ENCODE measurements at places on chromosomes 2 and 18.

- DNase-seq, result no peak
Observed at GRCh38 chr18:52190631-52191030, 149.4 kb upstream of the DCC start.

DNA sequence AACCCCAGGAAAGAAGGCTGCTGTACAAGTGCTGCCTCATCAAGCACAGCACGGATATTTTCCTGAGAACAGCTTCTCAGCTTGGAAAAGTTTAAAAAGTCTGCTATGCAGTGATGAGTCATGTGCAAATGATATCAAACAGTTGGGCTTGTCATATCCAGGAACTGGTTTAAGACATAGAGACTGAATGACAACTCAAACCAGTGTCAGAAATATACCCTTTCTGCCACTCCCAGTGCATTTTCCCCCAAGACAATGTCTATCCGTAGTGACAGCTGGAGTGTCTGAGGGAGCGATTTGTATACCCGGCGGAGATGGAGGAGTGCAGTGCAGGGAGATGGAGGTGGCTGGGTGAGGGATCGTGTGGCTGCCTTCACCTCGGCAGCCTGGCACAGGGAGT, 28.2 kb downstream of the SOX11 start:
- no peak for DNase-seq

DNA sequence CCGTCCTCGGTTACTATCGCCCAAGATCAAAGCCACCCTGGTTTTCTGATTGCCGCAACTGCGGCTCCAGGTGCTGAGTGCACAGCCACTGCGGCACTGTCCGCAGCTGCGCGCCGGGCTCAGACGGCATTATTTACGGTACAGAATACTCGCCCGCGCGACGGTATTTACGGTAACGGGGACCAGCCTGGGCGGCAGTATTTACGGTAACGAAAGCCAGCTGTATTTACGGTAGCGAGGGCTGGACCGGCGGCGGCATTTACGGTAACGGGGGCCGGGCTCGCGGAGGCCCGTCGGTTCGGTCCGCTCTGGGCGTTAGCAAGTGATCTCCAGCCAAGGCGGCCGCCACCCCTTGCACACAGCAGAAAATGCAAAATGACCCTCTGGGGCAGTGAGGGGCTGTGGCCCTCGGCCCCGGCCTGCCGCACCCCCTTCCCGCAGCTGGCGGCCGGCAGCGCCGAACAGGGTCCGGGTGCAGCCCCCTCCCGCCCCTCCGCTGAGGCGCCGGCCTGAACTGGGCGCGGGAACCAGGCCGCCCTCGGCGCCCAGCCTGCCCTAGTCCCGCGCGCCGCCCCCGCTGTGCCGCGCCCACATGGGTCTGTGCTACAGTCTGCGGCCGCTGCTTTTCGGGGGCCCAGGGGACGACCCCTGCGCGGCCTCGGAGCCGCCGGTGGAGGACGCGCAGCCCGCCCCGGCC, at the start of gene GNAL:
Gene GNAL (plus strand): TSS at position 293 of the 697 bp plus-strand sequence. CDS start 300 bp downstream, at position 593.
- DNase-seq, result no peak

DNA sequence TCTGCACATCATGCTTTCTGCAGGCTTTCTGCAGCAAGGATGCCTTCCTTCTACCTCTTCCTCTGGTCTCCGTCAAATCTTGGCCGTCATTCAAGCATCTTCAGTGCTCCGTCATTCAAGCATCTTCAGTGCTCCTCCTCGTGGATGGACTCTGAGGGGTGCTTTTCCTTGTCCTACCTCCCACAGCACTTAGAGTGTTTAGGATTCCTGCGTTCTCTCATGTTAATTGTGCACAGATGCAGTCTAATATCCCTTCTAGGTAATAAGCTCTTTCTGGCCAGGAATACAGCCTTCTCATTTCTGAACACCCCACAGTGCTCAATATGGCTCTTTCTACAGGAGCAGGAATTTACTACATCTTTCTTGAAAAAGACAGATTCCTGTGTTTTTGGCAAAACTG, 59.8 kb downstream of the ZNF236 start:
- DNase-seq, result no peak

- DNase-seq, result no peak
Observed at GRCh38 chr2:136060416-136060815, 57.5 kb downstream of the CXCR4 start.

GRCh38 chr2:199456383-199457146, 1.2 kb downstream of the SATB2 start:
- no peak for DNase-seq

- DNase-seq, result no peak
Observed at GRCh38 chr18:25621144-25621543, 269.2 kb upstream of the ZNF521 start.
